Fibroblast of lung (primary cell): ENCODE measurements at places on chromosomes 12 and 14. TPM values are rescaled to one million over a fixed set of nuclear protein-coding genes. Genes with fewer than 3 reads are reported as not detected.

- peaks cover 47% of the 10 kb centered on the region for H3K4me1 ChIP-seq
- peak overlapping the region; percentile 85 for H3K27ac ChIP-seq
- no peaks in the 10 kb centered on the region for H3K27me3 ChIP-seq
- H3K4me3 ChIP-seq = peak overlapping the region; percentile 30
Observed at GRCh38 chr12:108701779-108702441, 29.4 kb downstream of the CORO1C start.

- H3K27me3 ChIP-seq = peaks cover 2% of the 10 kb centered on the region
- no peaks in the 10 kb centered on the region for H3K36me3 ChIP-seq
- no peak overlapping the region for H3K4me3 ChIP-seq
- no peak overlapping the region for H3K27ac ChIP-seq
- no peaks in the 10 kb centered on the region for H3K4me1 ChIP-seq
- no peak for DNase-seq
Observed at GRCh38 chr14:75549169-75549568, 26.9 kb downstream of the BATF start.

The KRT74 gene
- not detected in 2 replicates for total RNA-seq

DNA sequence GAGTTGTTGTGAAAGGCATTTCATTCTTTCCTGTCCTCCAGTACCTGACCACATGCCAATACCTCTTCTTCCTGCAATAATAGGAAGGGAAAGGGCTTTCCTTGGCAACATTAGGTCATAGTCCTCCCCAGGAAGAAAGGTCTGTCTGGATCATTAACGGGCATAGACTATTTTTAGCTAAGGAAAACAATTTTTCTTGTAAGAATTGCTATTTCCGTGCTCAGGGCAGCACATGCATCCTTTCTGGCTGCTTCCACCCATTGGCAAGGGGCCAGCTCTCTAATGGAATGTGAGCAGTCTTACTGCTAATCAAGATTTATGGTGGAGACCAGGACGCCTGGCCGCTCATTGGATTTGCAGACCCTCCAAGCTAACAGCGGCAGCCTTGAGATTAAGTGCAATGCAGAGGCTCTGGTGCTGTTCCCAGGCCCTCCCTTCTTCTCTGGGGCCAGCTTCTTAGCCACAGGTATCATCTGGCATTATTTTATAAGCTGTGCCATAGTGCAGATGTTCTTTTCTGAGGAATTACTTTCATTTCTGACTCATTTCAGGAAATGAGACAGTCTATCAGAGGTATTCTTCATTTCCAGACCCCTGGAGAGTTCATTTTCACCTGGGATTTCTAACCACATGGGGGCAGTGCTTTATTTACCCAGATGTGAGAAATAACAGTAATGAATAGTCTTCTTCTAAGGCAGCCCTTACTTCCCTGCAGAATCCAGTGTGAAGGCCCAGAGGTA lies 52.9 kb downstream of the ANO6 start:
- H3K4me1 ChIP-seq = peaks cover 13% of the 10 kb centered on the region
- no peaks in the 10 kb centered on the region for H3K27me3 ChIP-seq
- DNase-seq = peak; percentile 82
- no peak overlapping the region for H3K4me3 ChIP-seq
- peak overlapping the region; percentile 13 for H3K27ac ChIP-seq
- H3K36me3 ChIP-seq = no peaks in the 10 kb centered on the region

DNA sequence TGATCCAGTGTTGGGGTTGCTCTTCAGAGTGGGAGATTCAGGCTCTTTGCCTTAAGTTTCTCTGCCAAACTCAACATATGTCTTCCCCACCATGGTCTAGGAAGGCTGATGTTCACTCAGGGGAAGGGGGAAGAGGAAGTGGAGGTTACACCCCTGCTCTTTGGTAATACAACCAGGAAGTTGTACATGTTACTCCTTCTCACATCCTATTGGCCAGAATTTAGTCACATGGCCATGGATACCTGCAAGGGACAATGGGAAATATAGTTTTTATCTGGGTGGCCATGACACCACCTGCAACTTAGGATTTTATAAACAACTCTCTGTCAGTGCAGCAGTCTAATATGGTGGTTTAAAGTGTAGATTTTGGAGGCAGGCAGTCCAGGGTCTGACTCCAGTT lies 150.9 kb downstream of the TBX5 start:
- DNase-seq = no peak
- no peaks in the 10 kb centered on the region for H3K4me1 ChIP-seq
- H3K27ac ChIP-seq = no peak overlapping the region
- no peak overlapping the region for H3K4me3 ChIP-seq

- H3K4me3 ChIP-seq = no peak within 1 kb of the TSS
- H3K4me1 ChIP-seq = no peaks in the 10 kb centered on the region
- no peak within 1 kb of the TSS for H3K27ac ChIP-seq
- peaks cover 9% of the 10 kb centered on the region for H3K27me3 ChIP-seq
- DNase-seq = no peak
Observed at GRCh38 chr12:113056631-113057488, at the start of gene DTX1. Gene DTX1 (plus strand): TSS chr12:113056730. CDS start chr12:113058193, 1,463 bp downstream.

The SYNDIG1L gene
- total RNA-seq = not detected in 2 replicates

The SAMD15 gene
- 0.33 and 0.77 TPM in 2 replicates for total RNA-seq

- no peak for DNase-seq
- H3K36me3 ChIP-seq = no peaks in the 10 kb centered on the region
- H3K4me3 ChIP-seq = no peak overlapping the region
- no peak overlapping the region for H3K27ac ChIP-seq
Observed at GRCh38 chr12:81075539-81075938, 2.3 kb upstream of the ACSS3 start.

The GDF3 gene
- not detected in 2 replicates for total RNA-seq

DNA sequence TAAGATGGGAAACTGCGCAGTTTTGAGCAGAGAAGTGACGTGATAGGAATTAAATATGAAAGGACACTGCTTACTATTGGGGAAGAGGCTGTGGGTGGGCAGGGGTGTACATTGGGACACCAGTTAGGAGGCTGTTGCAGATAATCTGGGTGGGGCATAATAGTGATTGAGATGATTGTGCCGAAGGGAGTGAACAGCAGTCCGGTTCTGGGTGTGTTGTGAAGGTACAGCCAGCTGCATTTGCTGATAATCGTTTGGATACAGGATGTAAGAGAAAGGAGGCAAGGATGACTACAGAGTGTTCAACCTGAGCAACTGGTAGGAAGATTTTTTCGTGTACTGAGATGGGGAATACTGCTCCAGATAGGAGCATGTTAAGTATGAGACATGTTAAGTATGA lies 205.2 kb upstream of the NEDD1 start:
- no peaks in the 10 kb centered on the region for H3K4me1 ChIP-seq
- H3K36me3 ChIP-seq = no peaks in the 10 kb centered on the region
- H3K27ac ChIP-seq = no peak overlapping the region
- H3K4me3 ChIP-seq = no peak overlapping the region
- no peaks in the 10 kb centered on the region for H3K27me3 ChIP-seq

The CCDC197 gene
- not detected in 2 replicates for total RNA-seq

The DGLUCY gene
- total RNA-seq = 41.9 and 62.1 TPM in 2 replicates

GRCh38 chr14:23877111-23877510 lies 76.5 kb upstream of the DHRS4 start:
- no peaks in the 10 kb centered on the region for H3K36me3 ChIP-seq
- H3K4me1 ChIP-seq = no peaks in the 10 kb centered on the region
- H3K27me3 ChIP-seq = no peaks in the 10 kb centered on the region
- H3K4me3 ChIP-seq = no peak overlapping the region
- no peak for DNase-seq

- H3K27ac ChIP-seq = no peak overlapping the region
- no peaks in the 10 kb centered on the region for H3K4me1 ChIP-seq
- H3K27me3 ChIP-seq = peaks cover 9% of the 10 kb centered on the region
- H3K4me3 ChIP-seq = no peak overlapping the region
- no peak for DNase-seq
- no peaks in the 10 kb centered on the region for H3K36me3 ChIP-seq
Observed at GRCh38 chr12:54460317-54460923, 13.0 kb downstream of the GTSF1 start.

The DLST gene
- total RNA-seq = 47.0 and 95.3 TPM in 2 replicates
